Activated CD4-positive, alpha-beta memory T cell treated with anti-CD3 and anti-CD28 coated beads, Interleukin-2, amount 10 ng/mL, durations not matched to agents 7 days and 5 days (primary cell): ENCODE measurements at places on chromosomes 2 and 18. TPM values are rescaled to one million over a fixed set of nuclear protein-coding genes. Genes with fewer than 3 reads are reported as not detected.

The EMILIN1 gene
- total RNA-seq = 0.78 TPM

DNA sequence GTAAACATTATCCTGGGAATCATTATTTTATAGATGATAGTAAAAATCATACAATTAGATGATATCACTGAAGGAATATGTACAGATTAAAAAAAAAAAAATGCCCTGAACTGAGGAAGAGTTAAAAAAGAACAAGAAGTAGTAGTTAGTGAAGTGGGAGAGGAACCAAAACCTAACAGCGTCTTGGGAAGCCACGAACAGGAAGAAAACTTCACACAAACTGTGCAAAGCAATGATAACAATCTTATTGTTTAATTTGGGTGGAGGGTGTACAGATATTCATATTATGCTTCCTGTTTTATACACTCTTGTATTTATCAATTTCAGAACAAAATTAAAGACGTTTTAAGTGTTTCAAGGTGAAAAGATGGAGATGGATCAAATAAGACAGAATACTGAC is 3.5 kb downstream of the HEATR5B start:
- no peaks in the 10 kb centered on the region for H3K27me3 ChIP-seq
- H3K4me1 ChIP-seq = peaks cover 44% of the 10 kb centered on the region
- peak overlapping the region; percentile 30 for H3K4me3 ChIP-seq
- peak overlapping the region; percentile 66 for H3K27ac ChIP-seq

DNA sequence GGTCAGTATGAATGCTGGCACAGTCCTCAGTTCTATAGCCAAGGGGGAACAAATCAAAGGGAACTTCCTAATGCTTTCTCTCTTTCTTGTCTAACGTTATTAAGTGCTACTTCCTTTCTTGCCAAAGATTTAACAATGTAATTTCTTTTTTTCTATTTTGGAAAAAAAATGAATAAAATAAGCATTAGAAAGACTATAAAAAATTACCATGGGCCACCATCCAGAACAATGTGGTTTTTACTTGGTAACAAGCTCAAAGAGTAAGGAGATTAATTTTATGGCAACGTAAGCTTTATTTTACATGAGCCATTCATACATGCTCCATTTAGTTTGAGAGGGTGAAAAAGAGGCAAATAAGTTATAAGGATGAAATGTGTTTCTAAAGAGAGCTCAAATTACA is 40.1 kb downstream of the SERPINE2 start:
- no peak overlapping the region for H3K27ac ChIP-seq
- H3K4me1 ChIP-seq = peaks cover 10% of the 10 kb centered on the region
- no peak overlapping the region for H3K4me3 ChIP-seq
- H3K27me3 ChIP-seq = no peaks in the 10 kb centered on the region
- no peak for DNase-seq

GRCh38 chr2:127594116-127594591 is 51.8 kb upstream of the GPR17 start:
- peaks cover 9% of the 10 kb centered on the region for H3K27me3 ChIP-seq
- peaks cover 12% of the 10 kb centered on the region for H3K4me1 ChIP-seq
- no peak overlapping the region for H3K4me3 ChIP-seq
- no peaks in the 10 kb centered on the region for H3K36me3 ChIP-seq
- no peak overlapping the region for H3K27ac ChIP-seq

GRCh38 chr2:10817413-10817812 is 4.8 kb upstream of the PDIA6 start:
- no peak overlapping the region for H3K27ac ChIP-seq
- no peak for DNase-seq
- no peaks in the 10 kb centered on the region for H3K36me3 ChIP-seq
- peaks cover 36% of the 10 kb centered on the region for H3K27me3 ChIP-seq

DNA sequence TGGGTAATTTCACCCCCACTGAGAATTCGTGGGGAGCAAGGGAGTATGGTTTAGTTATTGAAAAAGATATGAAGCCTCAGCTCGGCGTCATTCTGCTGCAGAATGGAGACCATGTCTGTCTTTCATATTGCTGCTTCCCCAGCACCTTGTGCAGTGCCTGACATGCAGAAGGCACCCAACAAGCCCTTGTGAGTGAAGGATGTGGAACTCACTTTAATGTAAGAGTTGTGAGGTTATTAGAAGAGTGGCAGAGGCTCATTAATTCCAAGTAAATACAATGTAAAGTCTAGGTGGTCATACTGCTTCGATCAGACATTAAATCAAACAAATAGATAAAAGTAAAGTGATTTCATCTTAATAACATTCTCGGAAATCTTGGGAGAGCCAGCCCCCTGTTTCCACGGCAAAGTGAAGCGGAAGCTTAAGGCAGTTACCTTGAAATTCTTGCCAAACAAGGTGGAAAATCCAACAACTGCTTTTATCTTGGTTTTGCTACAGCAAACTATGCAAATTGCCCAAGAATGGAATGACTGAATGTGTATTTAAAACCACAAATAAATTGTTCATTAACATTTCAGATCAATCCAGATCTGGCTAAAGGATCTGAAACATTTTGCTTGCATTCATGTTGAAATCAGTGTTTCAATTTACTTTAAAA is 9.6 kb downstream of the CFAP221 start:
- no peaks in the 10 kb centered on the region for H3K36me3 ChIP-seq
- H3K4me1 ChIP-seq = no peaks in the 10 kb centered on the region
- no peak for DNase-seq

DNA sequence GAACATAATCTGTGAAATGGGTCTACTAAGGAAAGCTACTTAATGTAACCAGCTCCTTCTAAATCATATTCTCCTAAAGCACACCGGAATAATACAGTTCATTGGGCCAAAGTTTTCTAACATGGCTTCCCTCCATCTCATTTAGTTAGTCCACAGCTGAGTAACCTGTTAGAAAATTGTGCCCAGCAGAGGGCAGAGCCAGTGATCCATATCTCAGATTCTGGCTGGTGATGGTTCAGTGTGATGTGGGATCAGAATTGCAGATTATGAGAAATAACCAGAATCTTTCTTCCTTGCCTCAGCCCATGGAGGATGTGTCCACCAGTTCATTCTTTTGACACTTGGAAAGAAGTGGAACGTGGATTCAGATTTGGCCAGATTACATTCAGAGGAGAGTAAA is 9.4 kb upstream of the CTLA4 start:
- H3K27me3 ChIP-seq = no peaks in the 10 kb centered on the region
- peak overlapping the region; percentile 94 for H3K27ac ChIP-seq
- peaks cover 77% of the 10 kb centered on the region for H3K4me1 ChIP-seq
- peak; percentile 44 for DNase-seq
- H3K36me3 ChIP-seq = peaks cover 11% of the 10 kb centered on the region

- no peaks in the 10 kb centered on the region for H3K36me3 ChIP-seq
- no peak for DNase-seq
- no peak overlapping the region for H3K4me3 ChIP-seq
- H3K4me1 ChIP-seq = no peaks in the 10 kb centered on the region
- H3K27me3 ChIP-seq = peaks cover 13% of the 10 kb centered on the region
- H3K27ac ChIP-seq = no peak overlapping the region
Measured at GRCh38 chr2:200259577-200259957, 46.9 kb upstream of the SPATS2L start.

GRCh38 chr2:185667452-185667851 is 71.2 kb upstream of the FSIP2 start:
- no peaks in the 10 kb centered on the region for H3K36me3 ChIP-seq
- H3K27ac ChIP-seq = no peak overlapping the region
- H3K4me1 ChIP-seq = no peaks in the 10 kb centered on the region
- H3K4me3 ChIP-seq = no peak overlapping the region
- H3K27me3 ChIP-seq = no peaks in the 10 kb centered on the region
- no peak for DNase-seq

DNA sequence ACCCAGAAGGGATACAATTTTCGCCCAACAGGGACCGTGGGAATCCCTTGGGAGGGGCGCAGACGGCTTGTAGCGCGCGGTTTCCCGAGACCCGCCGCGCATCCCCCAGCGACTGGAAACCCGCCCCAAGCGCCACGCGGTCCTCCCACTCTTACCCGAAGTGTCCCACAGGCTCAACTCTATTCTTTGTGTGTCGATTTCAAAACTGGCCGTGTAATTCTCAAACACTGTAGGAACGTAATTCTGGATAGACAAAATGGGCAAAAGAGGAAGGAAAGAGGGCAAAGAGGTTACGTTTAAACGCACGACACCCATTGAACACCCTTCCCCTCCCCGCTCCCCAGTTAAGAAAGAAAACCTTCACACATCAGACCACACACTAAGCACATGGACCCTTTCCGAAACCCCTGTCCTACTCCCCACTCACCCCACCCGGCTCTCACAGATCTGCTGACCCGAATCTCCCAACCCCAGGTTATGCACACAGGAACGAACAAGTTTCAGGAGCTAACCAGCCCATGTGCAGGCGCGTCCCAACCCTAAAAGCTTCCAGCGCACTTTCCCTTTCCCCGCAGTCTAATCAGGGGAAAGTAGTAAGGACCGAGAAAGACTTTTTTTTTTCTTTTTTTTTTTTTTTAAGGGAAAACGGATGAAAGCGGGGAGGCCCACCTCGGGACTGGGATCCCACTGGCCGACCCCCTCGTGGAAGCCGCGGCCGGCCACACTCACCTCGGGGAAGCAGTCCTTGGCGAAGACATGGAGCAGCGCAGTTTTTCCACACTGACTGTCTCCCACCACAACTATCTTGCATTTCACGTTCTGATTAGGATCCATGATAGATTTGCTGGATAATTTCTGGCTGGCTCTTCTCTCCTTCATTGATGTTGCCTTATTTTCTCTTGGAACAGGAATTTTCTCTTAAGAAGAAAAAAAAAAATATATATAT is 655 bp downstream of the RND3 start:
- peak overlapping the region; percentile 10 for H3K4me3 ChIP-seq
- no peaks in the 10 kb centered on the region for H3K36me3 ChIP-seq
- H3K4me1 ChIP-seq = peaks cover 8% of the 10 kb centered on the region
- DNase-seq = no peak
- H3K27ac ChIP-seq = no peak overlapping the region

DNA sequence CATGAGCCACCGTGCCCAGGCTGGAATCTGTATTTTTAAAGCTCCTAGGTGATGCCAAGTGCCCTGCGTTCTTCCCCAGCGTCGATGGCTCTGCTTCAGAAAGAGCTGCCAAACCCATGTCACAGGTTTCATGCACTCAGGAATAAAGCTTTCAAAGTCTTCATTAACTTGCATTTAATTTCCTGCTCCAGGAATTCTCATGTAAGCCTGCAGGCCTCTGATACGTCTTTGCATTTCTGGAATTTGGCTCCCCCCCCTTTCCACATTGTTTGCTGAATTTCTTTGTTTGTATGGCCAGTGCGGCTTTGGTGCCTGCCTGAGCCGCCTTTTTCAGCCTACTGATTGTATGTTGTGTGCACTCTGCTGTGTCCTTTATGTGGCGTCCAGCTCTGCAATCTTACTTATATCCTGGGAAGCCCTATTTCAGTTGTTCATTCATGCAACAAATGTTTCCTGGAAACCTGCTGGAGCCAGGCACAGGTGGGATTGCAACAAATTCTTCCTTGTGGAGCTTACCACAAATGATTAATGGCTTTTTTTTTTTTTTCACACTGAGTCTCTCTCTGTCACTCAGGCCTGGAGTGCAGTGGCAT is 17.9 kb upstream of the OTOF start:
- H3K4me3 ChIP-seq = no peak overlapping the region
- no peak for DNase-seq
- no peaks in the 10 kb centered on the region for H3K36me3 ChIP-seq
- H3K27ac ChIP-seq = no peak overlapping the region
- peaks cover 11% of the 10 kb centered on the region for H3K4me1 ChIP-seq
